Kidney epithelial cell (primary cell): ENCODE measurements at places on chromosomes 16 and 17. TPM values are rescaled to one million over a fixed set of nuclear protein-coding genes. Genes with fewer than 3 reads are reported as not detected.

Gene SMTNL2
- total RNA-seq = 0.14 and 0.46 TPM in 2 replicates

Gene TBC1D26
- total RNA-seq = not detected in 2 replicates

Gene GDPD1
- 1.7 and 2.7 TPM in 2 replicates for total RNA-seq

Gene KCNG4
- not detected in 2 replicates for total RNA-seq

Gene KRT12
- total RNA-seq = not detected in 2 replicates

Gene CCL7
- total RNA-seq = not detected in 2 replicates

Gene ESRP2
- 26.9 and 42.0 TPM in 2 replicates for total RNA-seq

Gene HNF1B
- 15.1 and 20.7 TPM in 2 replicates for total RNA-seq

Gene TNP2
- total RNA-seq = not detected in 2 replicates

Gene NOTUM
- 0.17 TPM in 1 of 2 replicates, not detected in the other for total RNA-seq

Gene ST6GALNAC2
- 9.9 and 13.6 TPM in 2 replicates for total RNA-seq

Gene ABCC6
- total RNA-seq = 1.4 and 1.5 TPM in 2 replicates

Gene ITGAX
- total RNA-seq = 0.04 and 0.14 TPM in 2 replicates

Gene RPL27
- total RNA-seq = 1,478 and 1,940 TPM in 2 replicates

Gene SLC12A3
- 0.08 TPM in 1 of 2 replicates, not detected in the other for total RNA-seq

Gene ZKSCAN2
- 9.0 and 9.7 TPM in 2 replicates for total RNA-seq

Gene BCAR1
- 93.8 and 119 TPM in 2 replicates for total RNA-seq

Gene LLGL2
- total RNA-seq = 50.6 and 61.8 TPM in 2 replicates

Gene PRCD
- not detected in 2 replicates for total RNA-seq

Gene TCAP
- total RNA-seq = 0.55 and 0.84 TPM in 2 replicates

Gene CXCL16
- 96.1 and 106 TPM in 2 replicates for total RNA-seq

Gene CLEC18A
- 11.6 and 18.9 TPM in 2 replicates for total RNA-seq

Gene TMIGD1
- total RNA-seq = not detected in 2 replicates

Gene CPNE7
- total RNA-seq = 11.5 and 11.6 TPM in 2 replicates

Gene NOG
- total RNA-seq = 32.8 and 34.6 TPM in 2 replicates

Gene KRT20
- not detected in 2 replicates for total RNA-seq

Gene MYH11
- total RNA-seq = 0.04 and 0.07 TPM in 2 replicates

Gene MPP2
- 2.7 and 3.0 TPM in 2 replicates for total RNA-seq

Gene CCL13
- total RNA-seq = not detected in 2 replicates
